NCI-H774 (cell line): ENCODE measurements at places on chromosomes 4 and X.

DNA sequence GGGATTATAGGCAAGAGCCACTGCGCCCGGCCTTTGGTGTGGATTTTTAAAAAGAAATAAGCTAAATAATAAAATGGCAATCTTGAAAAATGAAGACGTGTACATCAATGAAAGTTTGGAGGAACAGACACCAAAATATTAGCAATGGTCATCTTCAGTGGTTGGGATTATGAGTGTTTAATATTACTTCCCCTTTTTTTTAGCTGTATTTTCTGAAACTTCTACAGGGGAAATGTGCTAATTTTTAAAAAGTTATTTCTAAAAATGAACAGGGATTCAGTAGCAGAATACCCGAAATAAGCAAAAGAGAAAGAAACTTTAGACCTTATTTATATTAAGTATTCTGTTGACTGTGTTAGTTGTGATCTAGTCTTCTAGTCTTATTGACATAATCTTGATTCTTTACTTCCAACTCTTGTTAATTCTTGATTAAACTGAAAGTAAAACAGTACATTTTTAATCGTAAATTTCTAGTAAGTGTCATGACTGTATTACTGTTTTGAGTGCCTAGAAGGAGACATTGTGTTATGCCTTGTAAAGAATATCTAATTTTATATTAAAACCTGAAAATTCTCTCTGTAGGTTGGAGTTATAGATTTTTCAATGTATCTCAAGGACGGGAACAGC lies 51.3 kb downstream of the RUFY3 start:
- no peak for DNase-seq

- DNase-seq = no peak
Observed at GRCh38 chr4:10185518-10186227, 69.1 kb upstream of the WDR1 start.

- DNase-seq = no peak
Observed at GRCh38 chr4:169342906-169343564, 72.3 kb upstream of the SH3RF1 start.

DNA sequence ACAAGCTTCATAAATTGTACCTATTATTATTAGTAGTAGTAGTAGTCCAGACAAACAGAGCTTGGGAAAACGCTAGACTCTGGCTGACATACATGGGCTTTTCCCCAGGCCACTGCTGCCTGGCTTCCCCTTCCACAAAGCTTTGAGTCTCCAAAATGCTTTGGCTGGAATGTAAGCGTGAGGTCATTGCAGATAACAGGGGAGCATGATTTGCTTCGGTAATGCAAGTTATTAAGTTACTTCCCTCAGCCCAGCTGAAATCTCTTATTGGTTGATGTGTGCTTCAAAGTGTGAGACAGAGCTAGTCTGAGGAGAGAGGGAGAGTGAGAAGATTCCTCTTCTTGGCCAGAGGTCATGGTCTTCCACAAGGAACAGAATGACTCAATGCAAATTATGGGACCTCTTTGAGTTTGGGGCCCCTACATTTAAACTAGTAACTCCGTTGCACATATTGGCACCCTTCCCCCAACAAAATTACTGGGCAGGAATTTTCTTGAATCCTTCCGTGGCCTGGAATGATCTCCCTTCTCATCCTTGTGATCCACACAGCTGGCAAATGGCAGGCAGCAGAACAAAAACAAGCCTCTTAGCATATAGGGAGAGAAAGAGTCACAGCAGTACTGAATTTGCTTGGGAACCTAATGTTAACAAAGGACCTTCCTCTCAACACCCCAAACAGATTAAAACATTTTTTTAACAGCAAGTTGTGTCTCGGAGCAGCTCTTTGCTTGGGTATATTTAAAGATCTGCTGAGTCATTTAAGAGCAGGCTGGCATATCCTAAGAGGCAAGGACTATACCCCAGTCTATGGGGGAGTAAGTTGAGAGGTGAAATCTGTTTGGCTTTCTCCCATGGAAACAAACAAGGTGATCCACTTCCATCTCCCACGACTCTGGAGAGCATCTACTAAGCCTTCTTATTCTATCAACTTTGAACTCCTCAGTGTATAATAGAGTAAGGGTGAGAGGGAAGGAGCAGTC lies 19.9 kb downstream of the AR start:
- no peak for DNase-seq

DNA sequence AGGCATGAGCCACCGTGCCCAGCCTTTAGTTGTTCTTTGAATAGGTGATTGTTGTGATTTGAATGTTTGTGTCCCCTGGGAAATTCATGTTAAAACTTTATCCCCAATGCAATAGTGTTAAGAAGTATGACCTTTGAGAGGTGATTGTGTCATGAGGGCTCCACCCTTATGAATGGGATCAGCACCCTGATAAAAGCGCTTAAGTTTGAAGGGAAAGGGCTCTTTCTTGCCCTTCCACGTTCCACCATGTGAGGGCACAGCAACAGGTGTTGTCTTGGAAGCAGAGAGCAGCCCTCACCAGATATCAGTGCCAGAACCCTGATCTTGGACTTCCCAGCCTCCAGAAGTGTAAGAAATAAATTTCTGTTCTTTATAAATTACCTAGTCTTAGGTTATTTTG lies 33.7 kb upstream of the RP2 start:
- no peak for DNase-seq

GRCh38 chr4:168388890-168389289 lies 70.3 kb upstream of the DDX60 start:
- DNase-seq = no peak

DNA sequence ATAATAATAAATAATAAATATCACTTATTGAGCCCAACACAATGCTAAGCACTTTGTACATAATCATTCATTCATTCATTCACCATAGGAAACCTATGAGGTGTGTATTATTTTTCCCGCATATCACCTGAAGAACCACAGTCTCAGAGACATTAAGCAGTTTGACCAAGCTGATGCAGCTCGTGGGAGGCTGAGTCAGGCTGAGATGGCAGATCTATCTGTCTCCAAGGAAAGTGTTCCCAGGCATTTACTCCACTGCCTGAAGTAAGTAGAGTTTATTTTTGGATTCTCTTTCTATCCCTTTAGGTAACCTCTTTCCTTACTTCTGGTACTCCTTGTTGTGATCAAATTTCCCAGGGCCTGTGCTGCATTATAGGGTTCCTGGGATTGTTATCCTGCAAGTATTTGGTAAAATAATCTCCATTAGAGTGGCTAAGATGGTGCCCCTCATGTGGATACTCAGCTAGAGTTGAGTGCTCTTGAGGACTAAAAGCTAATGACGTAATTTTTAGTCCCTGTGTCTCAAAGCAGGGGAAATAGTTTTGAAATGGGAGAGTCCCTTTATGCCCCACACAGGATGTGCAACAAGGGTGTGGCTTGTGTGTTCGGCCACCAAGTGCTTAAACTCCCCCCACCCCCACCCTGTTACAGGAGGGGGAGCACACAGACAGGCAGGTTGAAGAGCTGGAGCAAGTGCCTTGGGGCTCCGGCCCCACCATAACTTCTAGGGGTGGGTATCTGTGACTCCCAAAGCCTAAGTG lies 467.0 kb downstream of the STIM2 start:
- DNase-seq = no peak

DNA sequence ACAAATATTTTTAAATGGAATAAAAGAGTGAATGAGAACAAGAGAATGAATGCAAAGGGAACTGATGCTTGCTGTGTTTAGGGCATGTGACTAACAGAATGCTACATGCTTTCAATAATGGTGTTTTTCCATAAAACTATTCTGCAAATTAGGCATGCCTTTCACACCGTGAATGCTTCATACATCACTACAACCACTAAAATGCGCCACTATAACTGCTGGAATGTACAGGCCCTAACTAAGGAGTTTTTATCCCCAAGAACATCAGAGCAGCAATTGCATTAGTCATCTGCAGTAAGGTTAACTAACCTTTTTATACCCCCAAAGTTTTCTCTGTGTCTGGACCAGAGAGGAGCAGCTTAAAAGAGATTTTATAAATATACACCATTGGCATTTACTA lies 190.4 kb downstream of the ARAP2 start:
- no peak for DNase-seq

- DNase-seq = no peak
Observed at GRCh38 chrX:153557618-153558355, 40.3 kb downstream of the ATP2B3 start.

DNA sequence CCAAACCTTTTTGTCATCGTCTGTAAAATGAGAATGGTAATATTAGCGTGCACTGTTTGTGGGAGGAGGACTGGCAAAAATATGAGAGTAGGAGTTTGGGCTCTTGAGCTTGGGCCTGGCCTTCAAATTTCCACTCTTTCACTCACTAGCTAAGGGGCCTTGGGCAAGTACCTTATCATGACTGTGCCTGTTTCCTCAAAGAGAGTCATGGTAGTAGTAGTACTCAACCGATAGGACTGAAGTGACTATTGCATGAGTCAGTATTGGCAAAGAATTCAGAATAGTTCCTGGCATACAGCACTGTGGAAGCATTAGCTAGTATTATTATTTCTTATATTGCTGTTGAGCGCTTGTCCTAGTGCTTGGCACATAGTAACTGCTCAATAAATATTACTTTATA lies 16.0 kb upstream of the RBM3 start:
- no peak for DNase-seq

- no peak for DNase-seq
Observed at GRCh38 chr4:80434238-80434637, 98.7 kb downstream of the CFAP299 start.

DNA sequence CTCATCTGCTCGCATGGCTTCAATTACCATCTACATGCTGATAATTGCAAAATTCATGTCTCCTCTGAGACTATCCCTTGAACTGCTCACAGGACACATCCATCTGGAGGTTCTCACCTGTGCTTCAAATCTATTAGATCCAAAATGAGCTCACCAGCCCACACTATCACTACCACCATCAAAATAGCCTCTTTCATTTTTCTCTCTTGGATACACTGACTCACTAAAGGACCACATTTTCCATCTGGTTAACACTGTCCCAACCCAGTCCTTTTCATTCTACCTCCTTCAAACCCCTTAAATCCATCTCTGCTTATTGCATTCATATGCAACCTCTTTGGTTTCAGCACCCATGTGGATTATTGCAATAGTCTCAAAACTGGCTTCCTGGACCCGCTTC lies 497.6 kb downstream of the MID1IP1 start:
- no peak for DNase-seq

- no peak for DNase-seq
Observed at GRCh38 chr4:59175617-59176016, 2024.5 kb upstream of the ADGRL3 start.

GRCh38 chr4:112552668-112553067 lies 36.7 kb upstream of the NEUROG2 start:
- DNase-seq = no peak

DNA sequence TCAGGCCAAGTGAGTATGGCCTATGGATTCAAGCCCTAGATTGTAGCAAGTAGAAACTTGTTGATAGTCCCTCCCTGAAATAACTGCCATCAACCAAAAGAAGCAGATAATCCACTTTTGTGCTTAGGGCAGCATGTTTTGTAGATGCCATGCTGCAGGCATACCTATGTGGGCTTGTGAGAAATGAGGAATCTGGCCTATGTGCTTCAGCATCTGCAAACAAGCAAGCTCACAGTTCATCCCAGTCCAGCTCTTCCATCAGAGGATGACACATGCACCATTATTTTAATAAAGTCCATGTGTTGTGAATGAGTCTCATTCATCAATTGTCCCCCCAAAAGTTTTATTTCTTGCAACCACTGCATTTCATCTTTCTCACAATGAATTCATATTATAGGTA lies 421.9 kb upstream of the DIPK2B start:
- no peak for DNase-seq

DNA sequence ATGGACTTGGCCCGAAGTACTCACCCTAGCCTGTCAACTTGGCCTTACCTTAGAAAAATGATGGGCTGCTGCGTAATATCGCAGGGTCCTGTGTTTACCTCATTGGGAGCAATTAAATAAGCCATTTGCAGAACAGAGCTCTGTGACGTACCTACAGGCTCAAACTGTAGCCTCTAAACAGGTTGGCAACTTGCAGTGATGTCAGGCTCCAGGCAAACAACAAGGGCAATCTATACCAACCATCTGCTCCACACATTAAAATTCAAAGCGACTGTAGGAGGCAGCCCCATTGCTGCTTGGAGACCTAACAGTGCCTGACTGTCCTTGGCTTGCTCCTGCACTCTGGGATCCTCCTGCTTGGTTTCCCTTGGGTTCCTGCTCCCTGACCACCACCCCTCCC lies 17.2 kb downstream of the VGLL1 start:
- no peak for DNase-seq

- DNase-seq = no peak
Observed at GRCh38 chr4:121076416-121076815, 4.1 kb upstream of the NDNF start.

DNA sequence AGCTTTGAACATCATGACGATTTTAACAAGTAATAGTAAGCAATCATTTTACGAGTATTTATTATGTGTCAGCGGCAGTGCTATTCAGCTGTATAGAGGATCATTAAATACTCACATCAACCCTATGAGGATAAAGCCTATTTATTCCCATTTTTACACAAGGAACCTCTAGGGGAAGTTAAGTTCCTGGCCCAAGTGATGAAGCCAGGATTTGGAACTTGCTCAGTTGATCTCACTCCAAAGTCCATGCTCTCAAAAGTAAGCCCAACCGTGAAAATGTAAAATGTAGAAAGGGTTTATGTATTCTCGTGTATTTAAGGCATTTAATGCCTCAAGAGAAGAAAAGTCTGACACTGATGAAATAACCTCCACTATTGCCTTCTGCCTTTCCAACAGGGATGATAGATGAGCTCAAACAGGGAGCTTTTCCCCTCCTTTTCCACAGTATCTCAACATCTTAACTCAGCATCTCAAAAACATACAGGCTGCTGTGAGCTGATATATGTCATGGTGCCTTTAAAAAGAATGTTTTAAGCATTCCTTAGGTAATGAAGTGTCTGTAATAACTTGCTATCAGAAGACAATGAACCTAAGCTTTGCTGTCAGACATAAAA lies 35.0 kb upstream of the PLA2G12A start:
- no peak for DNase-seq

GRCh38 chr4:113539408-113539807 lies 222.1 kb downstream of the CAMK2D start:
- DNase-seq = no peak

DNA sequence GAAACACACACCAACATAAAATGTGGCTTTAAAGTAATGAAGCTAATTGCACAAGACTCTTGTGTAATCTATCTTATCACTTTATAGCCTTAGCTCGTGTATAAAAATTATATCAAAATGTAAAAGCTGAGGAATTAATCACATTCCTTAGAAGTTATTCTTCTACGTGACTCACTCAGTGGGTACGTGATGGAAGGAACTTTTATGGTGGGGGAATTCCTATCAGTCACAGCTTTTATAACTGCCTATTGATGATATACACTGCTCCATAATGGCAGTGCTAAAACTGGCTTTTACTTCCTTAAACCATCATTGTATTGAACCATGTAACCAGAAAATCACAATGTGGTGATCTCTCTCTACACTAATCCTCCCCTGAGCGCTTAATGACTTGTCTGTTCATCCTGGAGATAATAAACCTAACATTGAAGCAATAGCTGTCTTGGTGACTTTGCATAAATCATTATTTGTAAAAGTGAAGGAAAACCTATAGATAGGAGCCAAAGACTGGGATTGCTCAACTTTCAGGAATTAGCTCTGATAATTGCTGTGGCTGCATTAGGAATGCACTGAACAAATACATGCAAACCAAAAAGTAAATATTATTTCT lies 276.7 kb downstream of the GBA3 start:
- DNase-seq = no peak
